ENCODE measurements at places on chromosomes 5 and 9.

DNA sequence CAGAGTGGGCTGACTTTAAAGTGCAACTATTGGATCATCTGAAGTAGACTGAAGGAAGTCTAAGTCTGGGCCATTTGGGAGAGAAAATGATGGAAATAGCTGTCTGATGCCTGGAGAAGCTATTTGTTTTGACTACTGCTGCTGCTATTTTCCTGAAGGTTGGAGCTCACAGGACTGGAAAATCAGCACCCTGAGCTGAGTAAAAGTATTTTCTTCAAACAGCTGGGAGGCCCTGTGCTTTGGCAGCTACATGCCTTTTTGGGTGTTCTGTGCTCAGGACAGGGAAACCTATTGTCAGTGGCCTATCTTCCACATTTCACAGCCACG lies 302.6 kb downstream of the ENC1 start:
- DNase-seq: no peak

DNA sequence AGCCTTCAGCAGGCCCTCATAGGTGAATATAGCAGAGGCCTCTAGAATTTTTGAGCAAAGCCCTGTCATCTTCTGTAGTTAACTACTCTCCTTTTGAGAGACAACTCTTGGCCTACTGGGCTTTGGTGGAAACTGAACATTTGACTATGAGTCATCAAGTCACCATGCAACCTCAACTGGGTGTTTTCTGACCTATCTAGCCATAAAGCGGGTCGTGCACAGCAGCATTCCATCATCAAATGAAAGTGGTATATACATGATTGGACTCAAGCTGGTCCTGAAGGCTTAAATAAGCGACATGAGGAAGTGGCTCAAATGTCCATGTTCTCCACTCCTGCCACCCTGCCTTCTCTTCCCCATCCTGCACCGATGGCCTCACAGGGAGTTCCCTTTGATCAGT lies 1115.5 kb downstream of the TAF11L14 start:
- DNase-seq: no peak

GRCh38 chr9:113674436-113674835 lies 201.7 kb upstream of the ZNF618 start:
- no peak for DNase-seq

DNA sequence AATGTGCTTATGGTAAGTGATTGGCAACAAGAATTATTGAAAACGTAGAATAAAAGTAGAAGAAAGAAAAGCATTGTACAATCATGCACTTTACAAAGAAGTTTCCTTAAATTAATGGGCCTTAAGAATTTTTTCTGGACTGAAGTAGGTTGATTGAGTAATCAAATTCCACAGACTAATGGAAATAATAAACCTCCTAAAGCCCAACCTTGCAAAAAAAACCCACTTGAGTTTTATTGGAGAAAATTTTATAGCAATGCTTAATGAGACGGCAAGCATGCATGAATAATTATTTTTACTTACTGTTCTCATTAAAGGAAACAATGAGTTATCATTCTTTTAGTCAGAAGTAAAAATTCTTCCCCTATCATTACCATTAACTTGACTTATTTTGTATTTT lies 676.1 kb upstream of the C9orf72 start:
- DNase-seq: no peak

- DNase-seq: peak; percentile 6
These were observed 539.8 kb upstream of the ZNF608 start for GRCh38 chr5:125286271-125286670.

- no peak for DNase-seq
These were observed 35.5 kb downstream of the ADAM19 start for GRCh38 chr5:157540124-157540523.

GRCh38 chr5:14675865-14676300 lies 11.4 kb downstream of the OTULIN start:
- no peak for DNase-seq

- DNase-seq: peak; percentile 65
These were observed at the start of gene CTXN3 for GRCh38 chr5:127649018-127649439. Gene CTXN3, plus strand, starts transcription at chr5:127649082. Its CDS starts 8,440 bp downstream, at chr5:127657522.

DNA sequence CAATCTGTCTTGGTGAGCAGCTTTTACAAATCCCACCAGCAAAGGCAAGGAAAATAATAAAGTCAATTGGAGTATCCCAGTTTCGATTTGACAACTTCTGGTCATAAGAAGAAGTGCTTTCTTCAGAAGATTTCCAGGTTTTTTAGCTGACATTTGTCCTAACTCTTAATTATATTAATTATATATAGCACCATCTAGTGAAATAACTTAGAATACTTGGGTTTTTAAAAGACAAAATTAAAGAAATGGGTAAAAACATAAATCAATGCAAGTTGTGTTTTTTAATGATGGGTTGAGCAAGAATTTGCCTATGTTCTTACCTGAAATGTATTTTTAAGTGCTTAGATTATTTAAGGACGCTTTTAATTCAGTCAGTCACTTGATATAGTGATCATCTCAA lies 421.8 kb downstream of the ACTL7B start:
- DNase-seq: no peak

Data from NCI-H146 (cell line).